ENCODE measurements at places on chromosomes 7 and 10. TPM values are rescaled to one million over a fixed set of nuclear protein-coding genes. Genes with fewer than 3 reads are reported as not detected.

Gene SFR1
- 6.4 TPM for total RNA-seq

GRCh38 chr7:91683823-91684222 is 196.7 kb downstream of the MTERF1 start:
- peaks cover 19% of the 10 kb centered on the region for H3K4me1 ChIP-seq
- peaks cover 15% of the 10 kb centered on the region for H3K36me3 ChIP-seq
- H3K27ac ChIP-seq, result no peak overlapping the region

GRCh38 chr7:113392841-113393540 is 274.6 kb upstream of the SMIM30 start:
- peaks cover 12% of the 10 kb centered on the region for H3K4me1 ChIP-seq
- no peak overlapping the region for H3K4me3 ChIP-seq
- no peak for DNase-seq
- peaks cover 1% of the 10 kb centered on the region for H3K36me3 ChIP-seq
- no peak overlapping the region for H3K27ac ChIP-seq

DNA sequence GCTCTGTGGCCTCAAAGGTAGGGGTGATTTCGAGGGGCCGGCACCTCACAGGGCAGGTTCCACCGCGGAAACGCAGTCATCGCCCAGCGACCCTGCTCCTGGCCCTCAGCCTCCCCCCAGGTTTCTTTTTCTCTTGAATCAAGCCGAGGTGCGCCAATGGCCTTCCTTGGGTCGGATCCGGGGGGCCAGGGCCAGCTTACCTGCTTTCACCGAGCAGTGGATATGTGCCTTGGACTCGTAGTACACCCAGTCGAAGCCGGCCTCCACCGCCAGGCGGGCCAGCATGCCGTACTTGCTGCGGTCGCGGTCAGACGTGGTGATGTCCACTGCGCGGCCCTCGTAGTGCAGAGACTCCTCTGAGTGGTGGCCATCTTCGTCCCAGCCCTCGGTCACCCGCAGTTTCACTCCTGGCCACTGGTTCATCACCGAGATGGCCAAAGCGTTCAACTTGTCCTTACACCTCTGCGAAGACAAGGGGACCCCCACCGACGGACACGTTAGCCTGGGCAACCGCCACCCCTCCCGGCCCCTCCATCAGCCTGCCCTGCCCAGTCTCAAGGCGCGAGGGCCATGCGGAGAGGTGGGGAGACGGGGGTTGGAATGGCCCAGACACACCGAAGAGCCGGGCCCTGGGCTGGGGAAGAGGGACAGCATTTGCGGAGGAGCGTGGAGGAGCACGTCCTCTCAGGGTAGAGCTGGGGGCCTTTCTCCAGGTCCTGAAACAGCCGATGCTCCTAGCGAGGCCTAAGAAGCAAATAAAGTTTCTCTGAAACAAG is 6.0 kb downstream of the SHH start:
- no peak overlapping the region for H3K27ac ChIP-seq
- peak overlapping the region; percentile 34 for H3K4me3 ChIP-seq
- DNase-seq, result no peak
- H3K27me3 ChIP-seq, result peaks cover 83% of the 10 kb centered on the region
- no peaks in the 10 kb centered on the region for H3K36me3 ChIP-seq
